ENCODE measurements at places on chromosomes 7 and 10. TPM values are rescaled to one million over a fixed set of nuclear protein-coding genes. Genes with fewer than 3 reads are reported as not detected.

SPDYE9 gene
- total RNA-seq: not detected

VWDE gene
- 0.37 TPM for total RNA-seq

CYP2C18 gene
- total RNA-seq: not detected

METTL2B gene
- 55.4 TPM for total RNA-seq

ZEB1 gene
- 25.3 TPM for total RNA-seq

TYW1B gene
- total RNA-seq: 0.80 TPM

DNA sequence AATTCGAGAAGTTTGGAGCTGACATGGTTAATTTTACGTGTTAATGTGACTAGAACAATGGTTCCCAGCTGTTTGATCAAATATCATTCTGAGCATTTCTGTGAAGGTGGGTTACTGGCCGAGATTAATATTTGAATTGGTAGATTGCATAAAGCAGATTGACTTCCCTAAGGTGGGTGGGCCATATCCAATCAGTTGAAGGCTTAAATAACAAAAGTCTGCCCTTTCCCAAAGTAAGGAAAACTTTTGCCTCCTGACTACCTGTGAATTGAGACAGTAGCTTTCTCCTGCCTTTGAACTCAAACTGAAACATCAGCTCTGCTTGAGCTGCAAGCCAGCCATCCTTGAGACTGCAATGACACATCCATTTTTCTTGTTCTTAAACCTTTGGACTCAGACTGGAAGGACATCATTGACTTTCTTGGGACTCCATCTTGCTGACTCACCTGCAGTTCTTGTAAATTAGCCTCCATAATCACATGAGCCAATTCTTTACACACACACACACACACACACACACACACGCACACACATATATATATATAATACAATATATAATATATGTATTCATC is 63.1 kb upstream of the LRRTM3 start:
- DNase-seq: no peak

GRCh38 chr7:128381161-128381821 is 19.8 kb upstream of the PRRT4 start:
- no peak for DNase-seq

DNA sequence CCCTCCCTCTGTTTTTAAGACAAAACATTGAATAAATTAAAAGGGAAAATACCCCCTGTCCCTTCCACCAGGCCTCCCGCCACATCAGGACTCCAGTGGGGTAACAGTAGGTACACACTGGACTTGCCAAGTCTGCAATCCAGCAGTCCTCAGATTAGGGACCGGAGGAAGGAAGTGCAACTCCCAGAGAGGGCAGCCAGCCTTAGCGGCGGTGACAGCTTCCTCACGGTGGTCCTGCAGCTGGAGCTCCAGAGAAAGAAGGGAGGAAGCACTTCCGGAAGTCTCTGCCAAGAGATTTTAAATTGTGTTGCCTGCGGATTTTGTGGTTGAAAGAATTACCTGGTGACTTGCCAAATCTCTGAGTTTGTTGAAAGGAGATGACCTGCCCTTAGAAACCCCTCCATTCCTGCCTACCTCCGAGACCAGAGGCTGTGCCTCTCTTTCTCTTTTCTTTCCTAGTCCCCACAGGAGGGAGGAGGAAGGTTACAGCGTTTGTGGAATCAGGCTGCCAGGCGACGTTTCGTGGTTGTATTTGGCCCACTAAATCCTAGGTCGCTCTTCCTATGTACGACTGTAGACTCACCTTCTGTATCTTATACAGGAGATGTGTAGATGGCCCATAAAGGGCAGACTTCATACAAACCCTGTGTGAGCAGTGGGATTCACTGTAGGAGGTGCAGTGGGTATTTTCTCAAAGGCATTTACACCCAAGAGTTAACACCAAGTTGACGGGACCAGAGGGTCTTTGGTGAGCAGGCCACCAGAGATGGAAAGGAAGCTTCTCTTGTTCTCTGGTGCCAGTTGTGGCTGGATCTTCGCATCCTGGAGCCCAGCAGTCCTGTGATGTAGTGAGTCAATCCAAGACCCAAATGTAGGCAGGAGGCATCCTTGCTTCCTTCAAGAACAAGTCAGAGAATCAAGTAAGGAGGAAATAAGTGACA is 77.9 kb downstream of the INSIG1 start:
- DNase-seq: no peak

DNA sequence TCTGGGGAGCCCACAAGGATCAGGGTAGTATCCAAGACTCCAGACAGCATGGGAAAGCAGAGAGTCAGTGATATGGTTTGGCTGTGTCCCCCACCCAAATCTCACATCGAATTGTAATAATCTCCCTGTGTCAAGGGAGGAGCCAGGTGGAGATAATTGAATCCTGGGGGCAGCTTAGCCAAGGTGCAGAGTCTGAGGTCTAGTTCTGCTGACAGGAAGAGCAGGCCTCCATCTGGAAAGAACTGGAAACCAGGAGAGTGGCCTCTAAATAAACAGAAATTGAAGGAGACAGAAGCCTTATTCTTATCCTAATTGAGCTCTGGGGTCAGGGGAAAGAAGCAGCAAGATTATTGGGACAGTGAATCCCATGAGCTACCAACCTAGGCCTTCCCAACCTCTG is 146.7 kb upstream of the NRP1 start:
- no peak for DNase-seq

- no peak for DNase-seq
These were observed 26.2 kb downstream of the TMEM168 start for GRCh38 chr7:112763996-112764395.

DNA sequence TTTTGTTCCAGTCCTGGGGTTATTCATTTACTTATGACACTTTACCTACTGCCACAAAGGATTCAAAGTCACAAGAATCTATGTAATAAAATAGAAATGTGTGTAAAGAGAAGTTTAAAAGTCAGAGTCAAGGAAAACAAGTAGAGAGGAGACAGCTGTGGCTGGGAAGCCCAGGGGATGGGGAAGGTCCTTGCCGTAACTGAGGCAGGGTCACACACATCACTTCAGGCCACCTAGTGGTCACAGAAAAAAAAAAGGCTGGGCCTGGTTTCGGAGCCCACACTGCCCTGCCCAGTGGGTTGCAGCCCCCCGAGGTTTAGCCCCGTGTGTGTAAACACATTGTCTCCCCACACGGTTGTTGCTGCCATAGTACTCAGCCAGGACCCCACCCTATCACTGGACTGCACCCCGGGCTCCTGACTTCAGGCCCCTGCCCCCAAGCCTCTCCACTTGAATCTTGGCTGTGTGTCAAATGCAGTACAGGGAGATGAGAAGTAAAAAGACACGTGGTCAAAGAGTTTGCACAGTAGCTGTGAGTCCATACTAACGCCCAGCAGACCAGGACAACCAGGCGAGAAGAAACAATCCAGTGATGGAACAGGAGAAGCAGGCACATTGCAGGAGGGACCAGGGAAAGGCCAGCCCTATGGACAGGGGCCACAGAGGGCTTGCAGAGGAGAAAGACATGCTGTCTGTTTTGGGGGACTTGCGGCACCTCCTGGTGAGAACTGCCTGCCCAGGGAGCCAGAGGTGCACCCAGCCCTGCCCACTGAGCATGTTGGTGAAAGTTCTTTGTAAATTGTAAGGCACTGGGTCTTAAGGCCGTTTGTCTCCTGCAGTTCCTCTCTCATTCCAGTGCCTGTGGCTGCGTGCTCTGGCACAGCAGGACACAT is 91.4 kb upstream of the MACROH2A2 start:
- no peak for DNase-seq

- DNase-seq: peak; percentile 11
These were observed 923 bp downstream of the TRIL start for GRCh38 chr7:28957064-28957750.

DNA sequence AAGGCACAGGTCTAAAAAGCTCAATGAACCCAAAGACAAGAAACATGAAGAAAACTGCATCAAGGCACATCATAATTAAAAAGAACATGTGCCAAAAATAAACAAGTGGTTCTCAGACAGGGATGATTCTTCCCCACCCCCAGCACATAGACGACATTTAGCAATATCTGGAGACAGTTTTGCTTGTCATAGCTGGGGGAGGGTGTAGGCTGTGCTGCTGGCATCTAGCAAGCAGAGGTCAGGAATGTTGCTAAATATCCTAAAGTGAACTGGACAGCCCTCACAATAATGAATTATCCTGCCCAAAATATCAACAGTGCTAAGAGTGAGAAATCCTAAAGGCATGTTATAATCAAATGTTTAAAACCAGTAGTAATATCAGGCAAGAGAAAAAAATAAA is 122.6 kb downstream of the MICU1 start:
- DNase-seq: no peak

- no peak for DNase-seq
These were observed 452.3 kb downstream of the DNAJB6 start for GRCh38 chr7:157789094-157789493.

DNA sequence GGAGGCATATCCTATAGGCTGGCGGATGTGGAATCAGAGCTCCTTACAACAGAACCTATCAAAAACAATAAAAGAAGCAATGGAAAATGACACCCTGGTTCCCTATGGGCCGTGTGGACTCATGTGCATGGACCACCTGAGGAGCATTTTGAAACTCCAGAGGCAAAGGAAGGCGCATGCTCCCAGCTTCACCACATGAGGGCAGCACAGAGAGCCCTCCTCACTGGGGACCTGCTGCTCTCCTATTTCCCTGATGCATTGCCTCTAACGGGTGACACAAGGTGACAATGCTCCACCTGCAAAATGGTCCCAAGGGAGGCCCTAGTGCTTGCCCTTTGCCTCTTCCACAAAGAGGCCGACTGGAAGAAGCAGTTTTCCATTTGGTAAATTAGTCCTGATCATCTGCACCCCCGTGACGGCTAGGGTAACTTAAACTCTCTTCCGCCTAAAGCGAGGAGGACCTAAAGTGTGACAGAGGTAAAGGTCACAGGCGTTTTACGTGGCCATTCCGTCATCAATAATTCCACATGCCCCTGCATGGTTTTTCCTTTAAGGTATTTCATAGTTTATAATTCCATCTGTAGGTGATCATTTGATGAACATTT is 67.7 kb downstream of the GPAM start:
- no peak for DNase-seq

DNA sequence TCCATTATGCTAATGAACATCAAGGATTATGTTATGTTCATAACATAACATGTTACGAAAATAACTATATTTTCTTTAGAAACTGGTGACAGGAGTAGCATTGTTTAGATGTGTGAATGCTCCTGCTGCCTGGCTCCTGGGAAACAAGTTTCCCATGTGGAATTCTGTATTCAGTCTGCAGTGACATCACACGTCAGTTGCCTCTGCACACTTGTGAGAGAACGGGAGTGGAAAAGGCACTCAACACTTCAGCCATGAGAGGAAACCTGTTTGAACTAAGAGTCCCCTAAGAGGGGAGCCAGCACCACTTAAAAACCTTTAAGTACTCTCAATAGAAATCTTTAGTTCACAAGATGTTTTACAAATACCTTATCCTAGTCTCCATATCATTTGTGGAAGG is 140.3 kb upstream of the FAM20C start:
- no peak for DNase-seq

- peak; percentile 73 for DNase-seq
These were observed 141.9 kb downstream of the RNF133 start for GRCh38 chr7:122556873-122557542.

GRCh38 chr7:148702876-148703670 is 4.4 kb downstream of the CUL1 start:
- no peak for DNase-seq

DNA sequence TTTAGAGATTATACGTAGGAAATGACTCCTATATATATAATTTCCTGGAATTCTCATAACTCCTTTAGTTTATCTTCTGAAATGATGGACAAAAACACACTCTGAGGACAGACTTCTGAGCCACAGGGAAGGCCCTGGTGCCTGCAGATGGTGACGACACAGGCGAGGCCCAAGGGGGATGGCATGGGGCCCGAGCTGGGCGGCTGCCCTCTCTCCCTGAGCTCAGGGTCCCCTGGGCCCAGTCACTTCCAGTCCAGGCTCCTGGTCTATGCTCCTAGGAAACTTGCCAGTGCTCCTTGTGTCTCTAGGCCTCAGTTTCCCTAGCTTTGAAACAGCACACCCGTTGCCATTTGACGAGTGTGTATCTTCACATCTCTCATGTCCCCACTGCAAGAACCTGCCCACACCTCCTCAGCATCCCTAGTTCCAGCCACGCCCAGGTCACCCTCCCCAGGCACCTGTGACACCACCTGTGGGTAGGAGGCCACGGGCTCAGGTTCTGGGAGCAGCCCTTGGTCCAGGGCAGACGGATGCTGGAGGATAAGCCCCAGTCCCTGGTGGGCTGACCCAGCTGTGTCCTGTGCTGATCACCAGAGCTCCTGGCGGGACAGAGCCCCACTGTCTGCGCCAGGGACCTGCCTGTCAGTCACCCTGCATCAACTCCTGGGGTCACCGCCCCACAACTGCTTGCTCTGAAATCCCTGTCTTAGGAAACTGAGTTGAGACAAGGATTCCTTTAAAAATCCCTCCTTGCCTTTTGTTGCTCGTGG is 23.4 kb upstream of the SHH start:
- DNase-seq: no peak

DNA sequence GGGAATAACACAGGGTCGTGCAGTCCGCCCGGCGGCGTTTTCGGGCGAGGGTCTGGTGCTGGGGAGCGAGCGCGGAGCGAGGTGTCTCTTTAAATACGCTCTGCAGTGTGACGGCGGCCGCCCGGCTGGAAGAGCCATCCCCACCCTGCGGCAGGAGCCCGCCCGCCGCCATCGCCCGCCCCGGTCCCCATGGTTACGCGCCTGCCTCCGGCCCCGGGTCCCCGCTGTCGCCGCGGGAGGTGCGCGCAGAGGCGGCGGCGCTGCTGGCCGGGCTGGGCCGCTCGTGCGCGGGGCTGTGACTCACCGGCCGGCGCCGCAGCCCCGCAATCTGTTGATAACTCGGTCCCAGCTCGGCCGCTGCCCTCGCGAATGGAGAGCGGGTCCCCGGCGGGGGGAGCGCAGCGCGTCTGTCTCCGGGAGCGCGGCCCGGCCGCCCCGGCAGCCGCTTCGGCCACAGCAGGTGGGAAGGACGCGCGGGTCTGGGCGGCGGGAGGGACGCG is at the start of gene ADGRA1:
Gene ADGRA1 (plus strand): TSS at position 246 of the 500 bp plus-strand sequence. CDS start 986 bp downstream, outside the sequence.
- DNase-seq: peak; percentile 58

- no peak for DNase-seq
These were observed 37.4 kb downstream of the TSPAN14 start for GRCh38 chr10:80491251-80492102.

GRCh38 chr7:113636727-113637421 is 281.9 kb downstream of the PPP1R3A start:
- no peak for DNase-seq

DNA sequence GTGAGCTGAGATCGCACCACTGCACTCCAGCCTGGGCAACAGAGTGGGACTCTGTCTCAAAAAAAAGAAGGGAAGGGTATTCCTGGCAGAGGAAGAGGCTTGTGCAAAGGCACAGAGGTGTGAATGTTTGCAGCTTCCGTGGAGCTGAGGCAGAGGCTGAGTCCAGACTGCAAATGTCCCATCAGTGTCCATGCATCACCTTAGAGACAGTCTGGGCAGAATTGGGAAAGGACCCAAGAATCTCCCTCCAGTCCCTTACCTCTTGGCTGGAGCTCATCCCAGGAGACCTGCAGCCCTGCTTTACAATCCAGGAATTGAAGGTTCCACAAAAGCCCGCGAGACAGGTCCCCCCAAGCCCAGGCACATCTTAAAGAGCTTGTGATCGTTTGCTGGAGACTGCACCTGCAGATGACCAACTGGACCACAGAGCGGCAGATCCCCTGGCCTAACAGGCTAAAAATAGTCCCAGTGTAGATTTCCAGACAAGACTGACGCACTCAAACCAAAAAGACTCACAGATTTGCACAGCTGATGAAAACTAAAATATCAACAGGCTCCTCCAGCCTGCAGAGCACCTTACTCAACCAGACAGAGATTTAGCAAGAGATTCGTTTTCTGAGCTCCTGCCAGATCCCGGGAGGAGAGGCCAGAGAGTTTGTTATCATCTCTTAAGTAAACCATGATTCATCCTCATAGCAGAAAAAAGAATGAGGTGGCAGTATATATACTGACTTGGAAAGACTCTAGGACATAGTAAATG is 22.9 kb upstream of the NANOS1 start:
- peak; percentile 40 for DNase-seq
